ENCODE measurements at places on chromosomes 6 and 20.

DNA sequence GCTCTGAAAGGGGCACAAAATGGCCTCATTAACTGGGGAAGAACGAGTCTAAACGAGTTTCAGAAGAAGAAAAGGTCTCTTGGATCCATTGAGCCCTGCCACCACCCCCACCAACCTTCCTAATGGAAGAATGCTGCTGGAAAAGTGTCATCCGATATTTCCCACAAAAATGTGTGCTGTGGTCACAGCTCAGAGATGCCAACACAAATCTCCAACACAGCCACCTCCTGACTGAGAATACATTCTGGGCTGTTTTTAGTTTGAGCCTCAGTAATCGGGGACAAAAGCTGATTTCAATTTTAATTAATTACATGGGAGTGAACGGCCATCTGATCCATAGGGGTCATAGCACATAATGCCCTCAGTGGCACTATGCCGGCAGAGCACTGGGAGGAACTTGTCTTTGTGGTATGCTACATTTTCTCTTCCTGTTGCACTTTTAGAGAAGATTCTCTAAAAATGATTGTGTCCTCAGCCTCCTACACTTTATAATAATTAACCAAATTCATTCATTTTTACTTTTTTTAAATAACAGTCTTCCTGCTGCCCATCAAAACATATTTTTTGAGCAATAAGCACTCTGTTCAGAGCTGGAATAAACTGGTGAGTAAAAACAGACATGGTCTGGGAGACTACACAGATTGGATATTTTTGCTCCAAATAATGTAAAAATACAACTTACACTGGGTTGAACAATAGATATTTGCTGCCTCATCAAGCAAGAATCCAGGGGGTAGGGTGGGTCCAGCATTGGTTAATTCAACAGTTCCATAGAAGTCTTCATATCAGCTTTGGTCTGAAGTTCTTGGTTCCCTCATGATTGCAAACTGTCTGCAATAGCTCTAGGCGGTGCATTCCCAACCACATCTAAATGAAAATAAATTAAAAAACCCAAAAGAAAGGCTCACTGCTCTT, 143.6 kb upstream of the TMEM170B start:
- DNase-seq = no peak

DNA sequence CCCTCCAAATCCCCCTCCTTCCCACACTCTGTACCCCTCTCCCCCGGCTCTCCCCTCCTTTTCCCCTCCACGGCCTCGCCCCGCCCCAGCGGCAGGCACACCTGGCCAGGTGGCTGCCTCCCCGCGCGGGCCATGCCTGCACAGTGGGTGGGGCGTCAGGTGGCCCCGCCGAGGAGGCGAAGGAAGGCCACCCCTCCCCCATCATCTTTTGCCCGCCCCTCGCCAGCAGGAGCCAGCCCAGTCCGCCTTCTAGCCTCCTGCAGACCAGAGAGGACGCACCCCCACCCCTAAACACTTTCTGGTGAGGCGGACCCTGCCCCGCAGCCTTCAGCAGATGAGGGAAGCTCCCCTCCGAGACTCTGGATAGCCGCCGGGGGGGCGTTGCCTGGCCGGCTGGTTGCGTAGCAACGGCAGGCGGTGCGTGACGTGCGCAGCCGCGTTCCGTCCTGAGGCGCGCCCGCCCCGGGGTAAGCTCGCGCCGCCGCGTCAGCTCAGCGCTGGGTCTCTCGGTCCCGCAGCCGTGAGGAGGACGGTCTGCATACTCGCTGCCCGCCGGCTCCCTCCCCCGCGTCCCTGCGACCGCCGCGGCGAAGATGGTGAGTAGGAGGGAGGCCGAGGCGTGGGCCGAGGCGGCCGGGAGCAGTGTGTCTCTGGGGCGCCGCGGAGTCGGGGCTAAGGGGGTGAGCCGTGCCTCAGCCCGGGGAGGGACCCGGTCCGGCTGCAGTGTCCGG, at the start of gene DSTN:
TSS of gene DSTN (plus strand) at position 460 of the 731 bp plus-strand sequence. CDS start at position 594, 134 bp downstream.
- DNase-seq = peak; percentile 75

DNA sequence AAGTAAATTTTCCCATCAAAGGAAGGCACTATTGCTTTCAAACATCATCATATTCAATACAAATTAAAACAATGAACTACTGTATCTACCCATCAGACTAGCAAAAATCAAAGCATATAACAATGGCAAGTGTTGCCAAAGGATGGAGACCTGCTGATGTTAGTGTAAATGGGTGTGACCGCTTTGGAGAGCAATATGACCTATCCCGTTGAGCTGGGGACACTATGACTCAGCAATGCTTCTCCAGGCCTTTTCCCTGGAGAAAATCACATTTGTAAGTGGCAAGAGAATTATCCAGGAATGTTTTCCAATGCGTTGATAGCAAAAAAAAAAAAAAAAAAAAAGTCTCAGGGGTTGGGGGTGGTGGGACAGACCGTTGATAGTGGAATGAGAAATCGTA, 46.1 kb downstream of the PHACTR3 start:
- DNase-seq = no peak

- DNase-seq = no peak
These were observed 261.5 kb upstream of the SOX4 start for GRCh38 chr6:21332077-21332476.

- DNase-seq = no peak
These were observed 90.7 kb downstream of the ANKRD60 start for GRCh38 chr20:58137651-58138265.

GRCh38 chr6:169577974-169578373, 123.9 kb downstream of the WDR27 start:
- no peak for DNase-seq

Data from substantia nigra (tissue), 51 donors.